ENCODE measurements at places on chromosomes 4 and X.

DNA sequence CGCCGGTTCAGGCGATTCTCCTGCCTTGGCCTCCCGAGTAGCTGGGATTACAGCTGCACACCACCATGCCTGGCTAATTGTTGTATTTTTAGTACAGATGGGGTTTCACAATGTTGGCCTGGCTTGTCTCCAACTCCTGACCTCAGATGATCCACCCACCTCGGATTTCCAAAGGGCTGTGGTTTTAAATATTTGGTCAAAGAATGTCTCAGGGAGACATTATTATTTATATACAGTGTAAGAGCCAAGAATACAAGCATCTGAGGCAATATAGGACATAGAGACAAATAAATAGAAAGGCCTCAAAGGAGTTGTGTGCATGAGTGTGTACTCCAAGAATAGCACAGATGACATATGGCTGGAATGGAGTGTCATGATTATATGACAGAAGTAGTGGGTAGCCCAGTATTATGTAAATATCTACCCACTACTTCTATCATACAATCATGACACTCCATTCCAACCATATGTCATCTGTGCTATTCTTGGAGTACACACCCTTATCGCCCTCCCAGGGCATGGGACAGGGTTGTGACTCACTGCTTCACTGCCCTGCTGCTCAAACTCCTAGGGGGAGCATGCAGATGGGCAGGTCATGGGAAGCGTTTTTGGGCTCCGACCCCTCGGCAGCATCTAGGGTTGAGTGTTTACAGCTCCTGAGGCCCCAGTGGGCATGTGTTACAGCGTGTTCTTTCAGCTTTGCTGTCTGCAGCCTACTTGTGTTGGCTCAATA is 1649.8 kb upstream of the PCDH10 start:
- peak; percentile 91 for DNase-seq

GRCh38 chrX:152913910-152914309 is 16.0 kb downstream of the ZNF185 start:
- DNase-seq: no peak

- DNase-seq: no peak
Observed at GRCh38 chr4:98687876-98688275, 29.5 kb upstream of the TSPAN5 start.

DNA sequence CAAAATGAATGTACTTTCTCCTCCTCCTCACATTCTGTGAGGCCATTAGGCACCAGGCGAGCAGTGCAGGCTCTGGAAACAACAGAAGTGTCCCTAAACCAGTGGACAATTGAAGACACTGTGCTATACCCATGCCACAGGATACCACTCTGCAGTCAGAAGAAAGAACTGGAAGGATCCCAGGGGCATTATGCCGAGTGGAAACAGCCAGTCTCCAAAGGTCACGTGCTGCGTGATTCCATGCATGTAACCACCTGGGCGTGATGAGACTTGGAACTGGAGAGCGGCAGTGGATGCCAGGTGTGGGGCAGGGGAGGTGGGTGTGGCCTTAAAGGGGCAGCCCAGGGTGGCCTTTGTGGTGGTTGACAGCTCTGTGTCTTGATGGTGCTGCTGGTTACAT is 139.4 kb downstream of the EVC2 start:
- DNase-seq: no peak

- no peak for DNase-seq
Observed at GRCh38 chrX:46117234-46117633, 428.0 kb downstream of the ZNF674 start.

DNA sequence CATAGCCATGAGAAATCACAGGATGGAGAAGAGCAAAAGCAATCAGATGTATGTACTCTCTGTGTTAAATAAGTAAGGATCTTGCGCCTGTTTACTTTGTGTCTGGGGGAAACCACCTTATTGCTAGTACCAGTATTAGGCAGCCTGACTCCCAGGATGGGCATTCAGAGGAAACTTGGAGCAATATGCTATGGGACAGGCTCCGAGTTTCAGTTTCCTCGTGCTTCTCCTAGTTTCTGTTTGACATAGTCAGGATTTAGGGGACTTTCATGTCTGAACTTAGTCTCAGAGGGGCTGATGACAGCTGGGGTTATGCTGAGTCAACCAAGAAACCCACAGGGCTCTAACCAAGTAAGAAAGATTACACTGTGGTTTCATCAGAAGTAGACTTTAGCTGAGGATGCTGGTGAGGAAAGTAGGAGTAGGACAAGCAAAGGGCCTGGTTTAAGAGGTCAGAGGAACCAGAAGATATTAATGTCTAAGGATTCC is 13.5 kb downstream of the NSUN7 start:
- peak; percentile 48 for DNase-seq

DNA sequence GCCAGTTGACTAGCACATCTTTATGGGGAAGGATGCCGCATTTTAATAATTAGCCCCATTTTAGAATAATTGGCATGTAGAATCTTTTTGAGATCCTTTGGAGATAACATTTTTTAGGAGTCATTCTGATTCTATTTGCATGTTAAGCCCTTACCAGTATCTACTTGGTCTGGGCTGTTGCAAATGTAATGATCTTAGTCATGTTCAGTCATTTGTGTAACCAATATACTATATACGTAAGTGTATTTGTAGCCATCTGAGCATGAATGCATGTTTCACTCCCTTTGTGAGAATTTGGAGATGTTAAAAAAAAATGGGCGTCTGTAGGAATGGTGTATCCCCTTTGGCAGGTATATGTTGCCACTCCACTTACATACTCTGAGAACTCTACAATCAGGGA is 119.1 kb downstream of the TEX13A start:
- no peak for DNase-seq

- DNase-seq: peak; percentile 36
Observed at GRCh38 chr4:166538491-166539005, 665.5 kb downstream of the TLL1 start.

DNA sequence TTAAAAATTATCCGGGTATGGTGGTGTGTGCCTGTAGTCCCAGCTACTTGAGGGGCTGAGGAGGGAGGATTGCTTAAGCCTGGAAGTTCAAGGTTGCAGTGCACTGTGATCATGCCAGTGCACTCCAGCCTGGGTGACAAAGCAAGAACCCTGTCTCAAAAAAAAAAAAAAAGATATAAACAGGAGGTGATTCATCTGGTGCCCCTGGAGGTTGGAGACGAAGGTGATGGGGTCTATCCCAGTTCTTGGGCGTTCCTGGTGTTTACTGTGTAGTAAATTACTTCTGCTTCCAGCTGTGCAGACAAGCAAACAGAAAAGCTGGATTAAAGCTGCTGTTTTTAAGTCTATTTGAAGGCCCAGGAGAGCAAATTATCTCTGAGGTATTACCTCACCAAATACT is 19.9 kb downstream of the GPKOW start:
- no peak for DNase-seq

- DNase-seq: no peak
Observed at GRCh38 chr4:153683763-153684181, 308 bp upstream of the TLR2 start.

DNA sequence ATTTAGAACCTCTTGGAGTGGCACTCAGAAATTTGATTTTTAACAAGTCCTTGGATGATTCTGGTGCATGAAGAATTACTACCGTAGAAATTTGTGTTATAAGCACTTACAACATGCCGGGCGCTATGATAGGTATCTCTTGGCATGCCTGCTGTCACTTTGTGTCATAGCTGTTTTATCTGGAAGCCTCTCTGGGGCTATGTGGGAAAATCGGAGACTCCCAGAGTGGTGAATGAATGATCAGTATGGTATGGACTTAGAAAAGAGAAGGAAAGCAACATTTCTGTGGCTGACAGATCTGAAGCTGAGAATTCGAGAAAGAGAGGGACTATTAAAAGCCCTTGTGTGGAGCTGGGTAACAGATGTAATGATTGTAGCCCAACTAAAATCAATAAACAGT is 177.4 kb upstream of the MAMLD1 start:
- no peak for DNase-seq

GRCh38 chr4:6541789-6542188 is 33.2 kb upstream of the MAN2B2 start:
- DNase-seq: no peak

- DNase-seq: no peak
Observed at GRCh38 chrX:97200454-97200853, 316.7 kb downstream of the RPA4 start.

DNA sequence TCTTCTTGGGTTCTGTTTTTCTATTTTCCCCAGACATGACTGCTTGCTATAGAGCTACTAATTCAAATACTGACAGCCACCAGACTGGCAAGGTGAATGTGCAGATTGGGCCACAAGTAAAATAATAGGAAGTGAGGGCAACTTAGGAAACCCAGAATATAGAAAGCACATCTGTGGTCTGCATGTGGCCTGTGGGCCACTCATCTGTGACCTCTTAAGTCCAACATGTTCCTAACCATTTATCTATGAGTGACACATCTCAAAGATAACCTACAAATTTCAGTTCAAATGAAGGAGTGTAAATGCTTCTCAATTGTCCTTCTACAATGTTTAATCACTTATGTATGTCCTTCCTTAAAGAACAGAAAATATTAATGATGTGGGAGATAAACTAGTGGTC is 128.9 kb downstream of the REELD1 start:
- no peak for DNase-seq

GRCh38 chr4:37601531-37601930 is 84.6 kb downstream of the RELL1 start:
- DNase-seq: peak; percentile 46

GRCh38 chr4:181085557-181085956 is 1157.6 kb upstream of the TENM3 start:
- DNase-seq: no peak

GRCh38 chrX:85955510-85955909 is 91.8 kb downstream of the CHM start:
- no peak for DNase-seq

GRCh38 chr4:143360838-143361625 is 24.4 kb downstream of the GAB1 start:
- DNase-seq: no peak

GRCh38 chr4:158682066-158682465 is 10.0 kb downstream of the ETFDH start:
- DNase-seq: no peak

DNA sequence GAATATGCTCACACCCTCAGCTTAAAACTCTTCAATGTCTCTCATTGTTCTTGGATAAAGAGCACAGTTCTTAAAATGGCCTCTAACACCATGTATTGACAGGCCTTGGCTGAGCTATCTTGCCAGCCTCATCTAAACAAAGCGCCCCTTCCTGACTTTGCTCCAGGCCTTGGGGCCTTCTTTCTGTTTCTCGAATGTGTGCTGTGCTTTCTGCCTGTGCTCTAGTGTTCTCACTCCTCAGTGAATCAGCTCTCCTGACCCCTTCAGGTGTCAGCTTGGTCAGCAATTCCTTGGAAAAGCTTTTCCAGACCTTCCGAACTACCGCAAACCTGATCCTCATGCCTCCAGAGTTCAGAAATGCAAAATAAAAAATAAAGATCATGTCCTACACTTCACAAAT is 346.3 kb upstream of the FSTL5 start:
- DNase-seq: no peak

- DNase-seq: no peak
Observed at GRCh38 chrX:108217876-108218275, 126.3 kb downstream of the ATG4A start.

DNA sequence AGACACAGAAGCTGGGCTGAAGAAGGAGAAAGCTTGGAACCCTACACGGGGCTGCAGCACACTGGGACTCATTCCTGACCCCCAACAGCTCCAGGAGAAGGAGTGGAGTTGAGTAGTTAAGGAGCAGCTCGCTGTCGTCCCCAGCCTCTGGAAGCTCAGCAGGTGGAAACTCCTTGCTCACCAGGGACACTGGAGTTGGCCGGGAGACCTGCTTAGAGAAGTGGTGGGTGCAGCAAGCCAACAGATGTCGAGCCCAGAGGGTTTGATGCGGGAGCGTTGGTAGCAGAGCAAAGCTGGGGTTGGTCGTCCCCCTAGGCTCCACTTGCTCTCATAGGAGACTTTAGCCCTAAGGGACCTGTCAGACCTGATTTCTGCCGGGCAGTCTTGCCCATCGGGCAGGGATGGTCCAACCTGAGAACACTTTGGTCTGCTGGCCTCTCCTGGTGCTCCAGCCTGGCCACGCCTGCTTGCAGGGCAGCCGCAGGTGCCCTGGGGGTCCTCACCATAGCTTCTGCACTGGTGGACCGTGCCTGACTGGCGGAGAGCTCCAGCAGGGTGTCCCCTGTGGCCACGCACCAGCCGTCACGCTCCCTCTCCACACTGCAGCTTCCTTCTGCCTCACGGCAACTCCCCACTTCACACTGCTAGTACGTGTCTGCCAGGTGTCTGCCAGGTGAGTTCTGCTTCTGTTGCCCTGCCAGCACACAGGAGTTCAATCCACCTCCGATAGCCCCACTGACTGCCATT is 353.7 kb downstream of the GASK1B start:
- no peak for DNase-seq

DNA sequence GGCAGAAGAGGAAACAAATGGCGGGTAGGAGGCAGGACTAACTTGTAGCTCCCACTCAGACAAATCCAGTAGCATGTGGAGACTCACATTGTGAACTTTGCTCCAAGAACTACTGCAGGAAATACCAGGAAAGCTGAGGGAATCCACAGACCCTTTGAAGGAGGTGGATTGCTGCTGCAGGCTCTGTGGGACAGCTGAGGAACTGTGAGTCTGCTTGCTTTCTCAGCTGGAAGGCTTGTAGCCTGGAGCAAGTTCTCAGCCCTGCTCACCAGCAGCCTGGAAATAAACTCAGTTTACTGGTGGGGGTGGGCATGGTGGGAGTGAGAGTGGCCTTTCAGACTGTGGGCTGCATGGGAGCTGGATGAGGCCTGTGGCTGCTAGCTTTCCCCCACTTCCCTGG is 16.0 kb downstream of the RTL3 start:
- peak; percentile 81 for DNase-seq

- DNase-seq: no peak
Observed at GRCh38 chr4:67371615-67372014, 173.7 kb downstream of the CENPC start.

DNA sequence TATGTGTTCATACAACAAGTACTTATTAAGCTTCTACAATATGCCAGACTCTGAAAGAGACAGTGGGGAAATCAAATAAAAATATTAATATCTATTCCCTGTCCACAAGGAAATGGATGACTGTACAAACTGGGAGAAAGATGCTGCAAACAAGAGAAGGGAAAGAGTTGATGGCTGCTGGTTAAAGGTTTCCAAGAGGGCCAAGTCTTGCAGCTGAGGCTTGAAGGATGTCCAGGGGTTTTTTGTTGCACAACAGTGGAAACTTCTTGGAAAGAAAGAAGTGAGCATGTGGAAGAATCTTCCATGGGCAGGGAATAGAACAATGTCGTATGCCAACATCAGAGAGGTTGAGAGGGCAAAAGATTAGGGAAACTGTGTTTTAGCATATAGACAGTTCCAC is 95.8 kb downstream of the MID1 start:
- no peak for DNase-seq

DNA sequence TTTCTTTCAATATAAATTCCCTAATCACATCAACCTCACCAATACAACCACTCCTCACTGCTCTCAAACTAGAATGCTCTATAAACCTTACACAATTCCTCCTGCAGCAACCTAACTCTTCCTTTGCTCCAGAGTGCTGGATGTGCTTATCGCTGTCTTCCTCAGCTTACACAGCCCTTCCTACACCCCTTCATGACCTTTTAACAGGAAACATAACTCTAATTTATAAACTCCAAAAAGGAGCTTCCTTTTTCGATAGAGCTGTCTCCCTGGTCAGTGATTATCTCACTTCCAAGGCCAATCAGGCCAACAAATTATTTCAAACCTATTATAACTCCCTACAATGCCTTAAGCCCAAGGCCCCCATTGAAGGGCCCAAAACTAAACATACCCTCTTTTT is 78.8 kb downstream of the COQ2 start:
- no peak for DNase-seq
